GM19239 (cell line): ENCODE measurements at places on chromosomes 1 and 21.

DNA sequence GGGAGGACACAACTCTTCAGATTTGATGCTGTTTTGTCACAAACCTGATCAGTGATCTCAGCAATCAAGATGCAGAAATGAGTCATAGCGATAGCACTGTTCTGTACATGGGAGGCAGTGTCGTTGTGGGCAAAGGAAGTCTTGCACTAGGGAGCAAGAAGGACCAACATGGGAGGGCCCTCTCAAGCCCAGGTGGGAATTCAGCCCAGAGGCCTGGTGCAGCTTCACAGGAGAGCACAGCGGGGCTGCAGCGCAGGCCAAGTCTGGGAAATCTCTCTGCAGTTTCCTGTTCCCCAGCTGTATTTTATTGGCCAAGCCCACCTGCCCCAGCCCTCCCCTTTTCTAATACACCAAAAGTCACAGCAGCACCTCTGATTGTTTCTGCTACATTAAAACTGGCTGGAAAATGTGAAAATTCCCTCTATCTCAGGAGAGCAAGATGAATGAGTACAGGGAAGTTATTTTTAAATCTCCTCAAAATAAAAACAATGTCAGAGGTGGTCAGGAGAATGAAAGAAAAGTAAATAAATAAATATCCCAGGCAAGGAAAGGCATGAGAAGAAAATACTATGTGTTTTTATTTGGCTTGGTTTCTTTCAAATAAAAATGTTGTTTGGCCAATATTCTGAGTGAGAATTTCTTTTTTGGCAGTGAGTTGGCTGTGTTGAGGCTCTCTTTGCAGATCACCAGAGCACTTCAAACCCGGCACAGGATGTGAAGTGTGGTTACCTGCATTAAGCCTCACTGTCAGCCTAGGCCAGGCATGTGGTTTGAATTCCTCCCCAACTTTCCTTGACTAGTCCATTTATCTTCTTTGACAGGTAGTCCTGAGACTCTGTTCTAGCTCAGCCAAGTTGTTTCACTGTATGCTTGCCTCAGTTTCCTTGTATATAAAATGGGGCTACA, 422.1 kb downstream of the PLPP3 start:
- no peak for DNase-seq

DNA sequence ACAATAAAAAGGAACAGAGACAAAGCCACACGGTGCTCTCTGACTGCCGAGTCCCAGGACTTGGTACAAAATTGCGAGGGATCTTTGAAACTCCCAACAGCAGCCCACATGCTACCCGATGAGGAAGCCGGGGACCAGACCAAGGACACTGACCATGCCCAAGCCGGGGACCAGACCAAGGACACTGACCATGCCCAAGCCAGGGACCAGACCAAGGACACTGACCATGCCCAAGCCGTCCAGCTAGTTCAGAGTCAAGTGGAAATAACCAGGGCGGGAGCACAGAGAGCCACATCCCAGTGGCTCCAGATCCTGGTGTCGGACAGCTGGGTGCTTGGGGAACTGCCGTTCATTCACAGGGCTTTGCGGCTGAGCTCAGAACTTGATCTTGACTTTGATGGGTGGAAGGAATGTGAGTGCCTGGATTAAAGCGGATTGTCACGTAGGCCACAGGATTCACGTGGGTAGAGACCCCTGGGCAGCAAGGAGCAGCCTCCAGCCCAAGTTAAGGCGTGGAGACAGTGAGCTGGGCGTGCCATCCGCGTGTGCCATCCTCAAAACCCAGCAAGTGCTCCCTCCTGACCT, 16.5 kb upstream of the TRAPPC10 start:
- DNase-seq = no peak

- no peak for DNase-seq
Observed at GRCh38 chr1:185292237-185292636, 24.8 kb downstream of the IVNS1ABP start.

- DNase-seq = no peak
Observed at GRCh38 chr1:19076841-19077616, 120.6 kb upstream of the IFFO2 start.

- DNase-seq = no peak
Observed at GRCh38 chr1:92944901-92945747, 16.1 kb downstream of the DIPK1A start.

DNA sequence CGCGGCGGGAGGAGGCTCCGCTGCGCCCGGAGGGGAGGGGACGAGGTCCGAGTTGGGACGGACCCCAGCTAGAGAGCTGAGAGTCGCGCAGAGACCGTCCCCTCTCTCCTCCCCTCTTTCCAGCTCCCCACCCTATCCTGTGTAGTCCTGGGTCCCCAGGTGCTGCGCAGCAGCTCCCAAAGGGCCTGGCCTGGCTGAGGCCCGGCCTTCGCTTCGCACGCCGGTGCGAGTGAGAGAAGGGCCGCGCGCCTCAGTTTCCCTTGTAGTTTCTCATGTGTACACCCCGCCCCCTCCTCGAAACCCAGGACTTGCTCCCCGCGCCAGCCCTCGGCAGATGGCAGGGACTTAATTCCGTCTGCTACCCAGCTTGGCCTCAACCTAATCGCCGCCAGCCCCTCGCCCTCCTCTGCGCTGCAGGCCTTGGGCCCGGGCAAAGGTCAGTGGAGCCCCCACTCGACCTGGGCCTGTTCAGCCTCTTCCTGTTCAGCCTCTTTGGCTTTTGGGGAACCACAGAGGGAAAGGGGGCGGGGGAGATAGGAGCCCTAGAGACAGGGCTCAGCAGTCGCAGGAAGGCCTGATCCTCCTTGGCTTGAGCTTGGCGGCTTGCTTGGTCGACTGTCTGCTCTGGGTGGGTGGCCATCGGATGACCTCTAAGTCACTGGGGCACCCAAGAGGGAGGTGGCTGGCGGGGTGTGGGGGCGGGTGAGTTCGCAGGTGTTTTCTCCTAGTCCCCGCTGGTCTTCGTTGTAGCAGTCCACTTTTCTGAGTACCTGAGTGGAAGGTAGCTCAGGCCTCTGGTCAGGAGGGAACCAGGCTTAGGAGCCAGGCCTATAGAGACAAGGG, 1.0 kb downstream of the ZNF687 start:
- no peak for DNase-seq

- no peak for DNase-seq
Observed at GRCh38 chr1:7771823-7772299, 765 bp downstream of the VAMP3 start.

- no peak for DNase-seq
Observed at GRCh38 chr21:37413553-37414291, 47.1 kb downstream of the DYRK1A start.

GRCh38 chr1:97334454-97334853, 586.4 kb downstream of the DPYD start:
- no peak for DNase-seq

DNA sequence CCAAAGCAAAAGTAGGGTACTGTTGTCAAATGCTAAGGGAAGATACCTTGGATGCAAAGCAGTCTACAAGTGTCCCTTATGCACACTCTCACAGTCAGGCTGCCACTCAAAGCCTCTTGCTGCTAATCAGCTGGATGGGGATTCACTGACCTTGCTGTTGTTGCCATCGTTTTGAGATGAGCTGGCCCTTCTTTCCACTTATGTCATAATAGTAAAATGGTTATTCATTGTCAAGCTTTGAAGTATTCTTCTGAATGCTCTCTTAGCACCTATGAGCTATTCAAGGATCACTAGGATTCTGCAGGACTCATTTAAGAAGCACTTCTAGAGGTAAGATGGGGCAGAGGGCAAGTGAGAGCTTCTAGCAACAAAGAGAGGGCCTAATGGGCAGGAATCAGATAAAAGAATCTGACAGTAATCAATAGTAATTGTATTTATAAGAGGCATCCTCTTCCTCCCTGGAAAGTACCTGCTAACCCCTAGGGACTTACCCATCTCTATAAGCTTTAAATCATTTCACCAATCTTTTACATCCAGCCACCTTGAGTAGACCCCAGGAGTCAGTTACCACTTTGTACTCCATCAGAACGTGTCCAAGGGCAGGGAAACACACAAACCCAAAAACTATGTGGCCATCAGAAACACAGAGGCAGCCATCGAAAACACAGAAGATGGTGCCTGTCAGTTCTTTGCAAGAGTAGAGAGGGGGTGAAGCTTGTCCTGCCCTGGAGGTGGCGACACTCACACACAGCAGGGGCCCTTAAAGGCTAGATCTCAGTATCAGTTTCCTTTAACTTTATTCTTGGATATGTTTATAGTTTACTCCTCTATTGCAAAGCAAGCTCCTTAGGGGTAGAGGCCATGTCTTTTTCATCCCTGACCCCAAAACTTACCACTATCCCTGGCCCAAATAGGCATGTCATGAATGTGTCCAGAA, 103.7 kb upstream of the NFIA start:
- peak; percentile 7 for DNase-seq

- no peak for DNase-seq
Observed at GRCh38 chr1:17553975-17554700, 14.6 kb downstream of the ARHGEF10L start.

- DNase-seq = no peak
Observed at GRCh38 chr1:89907727-89908212, 86.9 kb downstream of the LRRC8D start.

- no peak for DNase-seq
Observed at GRCh38 chr1:209547626-209548025, 35.9 kb upstream of the CAMK1G start.
